Left lobe of liver (tissue), 2 donors: ENCODE measurements at places on chromosomes 3 and 15.

- DNase-seq = no peak
Measured at GRCh38 chr3:185153171-185153771, 411 bp upstream of the C3orf70 start.

GRCh38 chr3:12342151-12342550 is 53.3 kb downstream of the PPARG start:
- DNase-seq = no peak

DNA sequence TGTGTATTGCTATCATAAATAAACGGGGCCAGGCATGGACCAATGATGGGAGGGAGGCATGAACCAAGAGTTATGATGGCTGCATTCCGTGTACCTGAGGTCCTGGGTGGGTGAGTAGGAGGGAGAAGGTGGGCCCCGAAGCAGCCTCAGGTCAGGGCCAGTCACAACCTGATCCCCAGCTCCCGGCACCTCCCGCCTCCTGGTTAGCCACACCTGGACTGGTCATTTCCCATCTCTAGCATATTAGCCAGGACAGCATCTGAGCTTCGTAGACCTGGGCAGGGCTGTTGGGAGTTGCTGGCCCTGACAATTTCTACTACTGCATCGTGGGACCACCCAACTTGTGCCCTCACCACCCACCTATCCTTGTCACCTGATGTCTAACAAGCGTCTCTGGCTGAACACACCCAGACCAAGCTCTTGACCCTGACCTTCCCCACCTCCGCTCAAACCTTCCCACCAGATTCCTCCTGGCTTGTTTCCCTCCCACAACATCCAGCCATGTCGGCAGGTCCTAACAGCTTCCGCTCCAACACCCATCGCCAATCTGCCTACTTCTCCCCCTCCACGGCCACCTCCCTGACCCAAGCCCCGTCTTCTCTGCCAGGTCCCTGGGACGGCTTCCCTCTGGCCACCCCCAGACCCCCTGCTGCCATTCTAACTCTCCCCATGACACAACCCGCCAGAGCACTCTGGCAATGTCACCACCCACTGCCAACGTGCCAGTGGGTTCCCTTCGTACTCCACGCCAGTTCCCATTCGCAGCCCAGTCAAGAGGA is 133.8 kb upstream of the IQSEC1 start:
- DNase-seq = no peak

GRCh38 chr3:16467393-16467792 is 46.1 kb downstream of the RFTN1 start:
- no peak for DNase-seq

GRCh38 chr15:31353931-31354330 is 27.3 kb downstream of the KLF13 start:
- peak; percentile 92 for DNase-seq

DNA sequence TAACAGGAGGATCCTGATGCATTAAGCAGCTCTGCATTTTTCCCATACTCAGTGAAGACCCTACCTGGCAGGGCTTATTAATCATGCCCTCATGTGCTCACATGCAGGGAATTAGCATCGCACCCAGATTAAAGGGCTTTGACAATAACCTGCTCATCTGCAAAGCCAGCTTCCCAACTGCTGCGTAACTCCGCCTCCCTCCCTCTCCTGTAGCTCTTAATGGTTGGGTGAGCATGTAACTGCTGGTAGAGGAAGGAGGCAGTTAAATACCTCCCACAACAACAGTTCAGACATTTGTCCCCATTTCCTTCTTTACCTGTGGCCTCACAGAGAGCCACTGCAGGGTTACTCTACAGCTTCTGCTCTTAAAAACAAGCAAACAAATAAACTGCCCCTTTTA is 203.6 kb upstream of the WNT5A start:
- DNase-seq = no peak

GRCh38 chr15:78629031-78629715 is 8.4 kb upstream of the CHRNA3 start:
- no peak for DNase-seq

GRCh38 chr15:88465633-88466224 is 1.5 kb downstream of the MRPL46 start:
- peak; percentile 82 for DNase-seq

- DNase-seq = no peak
Measured at GRCh38 chr3:162094301-162094700, 597.7 kb downstream of the OTOL1 start.

DNA sequence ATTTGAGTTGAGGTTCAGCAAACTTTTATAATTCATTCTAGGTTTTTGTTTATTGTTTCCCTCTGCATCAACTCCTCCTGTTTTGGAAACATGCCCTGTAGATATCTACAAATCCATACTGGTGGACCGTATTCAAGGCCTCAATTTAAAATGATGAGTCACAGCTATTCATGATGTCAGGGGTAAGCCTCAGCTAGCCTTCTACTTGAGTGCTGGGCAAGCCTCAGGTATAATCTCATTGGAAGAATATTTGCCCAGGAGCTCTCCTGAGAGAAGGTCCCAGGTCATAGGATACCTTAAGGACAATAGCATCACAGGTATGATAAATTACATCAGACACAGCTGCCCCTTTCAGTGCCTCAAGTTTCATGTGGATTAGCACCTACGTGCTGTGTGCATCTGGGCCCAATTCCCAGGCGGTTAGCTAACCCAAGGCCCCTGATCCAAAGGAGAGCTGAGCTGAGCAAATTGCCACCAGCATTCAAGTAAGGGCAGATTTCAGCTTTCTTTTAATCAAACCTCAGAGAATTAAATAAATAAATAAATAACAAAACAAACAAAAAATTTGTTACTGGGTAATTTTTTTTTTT is 87.5 kb downstream of the KCNMB2 start:
- no peak for DNase-seq

- no peak for DNase-seq
Measured at GRCh38 chr15:53833134-53833624, 73.7 kb upstream of the WDR72 start.
